ENCODE measurements at places on chromosomes 5 and 9. TPM values are rescaled to one million over a fixed set of nuclear protein-coding genes. Genes with fewer than 3 reads are reported as not detected.
A peak's percentile ranks its signal among the peaks of the same experiment; 100 is the strongest.

GRCh38 chr5:16178745-16179372 is 732 bp downstream of the MARCHF11 start:
- H3K36me3 ChIP-seq: no peaks in the 10 kb centered on the region
- peak overlapping the region; percentile 32 for H3K4me3 ChIP-seq
- no peak overlapping the region for H3K27ac ChIP-seq

DNA sequence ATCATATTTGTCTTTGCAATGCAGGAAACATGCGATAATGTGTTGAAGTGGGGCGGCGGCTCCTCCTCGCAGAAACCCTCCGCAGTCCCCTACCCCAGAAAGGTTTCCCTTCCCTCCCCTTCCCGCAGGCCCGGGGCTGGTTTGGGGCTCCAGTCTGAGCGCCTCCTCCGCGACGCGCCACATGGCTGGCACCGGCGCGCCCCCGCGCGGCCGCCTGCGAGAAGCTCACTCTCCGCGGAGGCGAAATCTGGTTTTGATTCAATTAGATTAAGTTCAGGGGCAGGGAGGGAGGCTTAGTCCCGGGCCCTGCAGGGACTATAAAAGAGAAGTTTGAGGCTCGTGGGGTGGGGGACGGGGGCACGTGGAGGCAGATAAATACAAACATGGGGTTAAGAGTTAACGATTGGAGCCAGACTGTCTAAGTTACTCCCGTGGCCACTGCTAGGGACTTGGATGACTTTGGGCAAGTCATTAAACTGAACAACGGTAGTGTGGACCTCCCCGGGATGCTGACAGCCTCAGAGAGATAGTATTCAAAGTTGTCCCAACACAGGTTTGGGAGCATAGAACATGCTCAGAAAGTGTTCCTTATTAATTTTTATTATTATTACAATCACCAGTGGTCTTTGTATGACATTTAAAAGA is 69.4 kb downstream of the MSX2 start:
- H3K27me3 ChIP-seq: peaks cover 48% of the 10 kb centered on the region
- no peak overlapping the region for H3K27ac ChIP-seq
- no peaks in the 10 kb centered on the region for H3K36me3 ChIP-seq
- DNase-seq: peak; percentile 67
- H3K4me1 ChIP-seq: peaks cover 3% of the 10 kb centered on the region
- no peak overlapping the region for H3K4me3 ChIP-seq

DNA sequence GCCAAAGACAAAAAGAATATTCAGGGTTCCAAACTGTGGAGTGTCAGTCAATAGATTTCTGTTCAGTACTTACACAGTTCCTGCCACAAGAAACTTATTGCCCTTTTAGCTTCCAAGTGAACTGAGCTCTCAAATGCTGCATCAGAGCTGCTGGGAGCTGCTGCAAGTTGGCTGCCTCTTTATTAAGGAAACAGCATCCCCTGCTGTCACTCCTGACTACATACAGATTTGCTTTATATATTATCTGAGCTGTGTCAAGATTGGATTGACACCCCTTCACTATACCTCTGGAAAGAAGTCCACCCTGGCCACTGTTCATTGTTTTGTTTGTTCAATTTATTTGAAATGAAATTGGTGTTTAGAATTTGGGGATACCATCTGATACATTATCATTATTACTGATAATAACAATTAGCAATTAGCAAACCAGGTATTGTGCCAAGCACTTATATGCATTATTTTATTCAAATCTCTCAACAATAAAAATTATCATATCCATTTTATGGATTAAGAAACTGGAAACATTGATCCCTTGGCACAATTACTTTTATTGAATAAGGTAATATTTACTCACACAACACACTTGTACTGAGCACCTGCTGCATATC is 16.4 kb upstream of the C5orf58 start:
- H3K27ac ChIP-seq: no peak overlapping the region
- no peaks in the 10 kb centered on the region for H3K27me3 ChIP-seq
- H3K4me1 ChIP-seq: no peaks in the 10 kb centered on the region
- H3K36me3 ChIP-seq: no peaks in the 10 kb centered on the region
- H3K4me3 ChIP-seq: no peak overlapping the region

DNA sequence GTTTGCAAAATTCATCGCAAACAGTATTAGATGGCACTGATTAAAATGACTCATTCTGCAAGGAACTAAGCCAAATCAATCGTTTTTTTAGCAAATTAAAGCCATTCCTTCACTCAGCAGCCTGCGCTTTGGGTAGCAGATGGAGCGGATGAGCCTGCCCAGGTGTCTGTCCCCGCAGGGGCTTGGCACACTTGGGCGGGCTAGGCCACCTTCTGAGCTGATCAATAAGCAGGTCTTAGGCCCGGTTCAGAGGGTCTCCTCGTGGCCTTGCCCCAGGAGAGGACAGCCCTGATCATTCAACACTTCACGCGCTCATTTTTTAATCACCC is 78.0 kb upstream of the FCN1 start:
- H3K4me1 ChIP-seq: peaks cover 20% of the 10 kb centered on the region
- H3K27me3 ChIP-seq: peaks cover 28% of the 10 kb centered on the region
- no peaks in the 10 kb centered on the region for H3K36me3 ChIP-seq
- peak; percentile 59 for DNase-seq

DNA sequence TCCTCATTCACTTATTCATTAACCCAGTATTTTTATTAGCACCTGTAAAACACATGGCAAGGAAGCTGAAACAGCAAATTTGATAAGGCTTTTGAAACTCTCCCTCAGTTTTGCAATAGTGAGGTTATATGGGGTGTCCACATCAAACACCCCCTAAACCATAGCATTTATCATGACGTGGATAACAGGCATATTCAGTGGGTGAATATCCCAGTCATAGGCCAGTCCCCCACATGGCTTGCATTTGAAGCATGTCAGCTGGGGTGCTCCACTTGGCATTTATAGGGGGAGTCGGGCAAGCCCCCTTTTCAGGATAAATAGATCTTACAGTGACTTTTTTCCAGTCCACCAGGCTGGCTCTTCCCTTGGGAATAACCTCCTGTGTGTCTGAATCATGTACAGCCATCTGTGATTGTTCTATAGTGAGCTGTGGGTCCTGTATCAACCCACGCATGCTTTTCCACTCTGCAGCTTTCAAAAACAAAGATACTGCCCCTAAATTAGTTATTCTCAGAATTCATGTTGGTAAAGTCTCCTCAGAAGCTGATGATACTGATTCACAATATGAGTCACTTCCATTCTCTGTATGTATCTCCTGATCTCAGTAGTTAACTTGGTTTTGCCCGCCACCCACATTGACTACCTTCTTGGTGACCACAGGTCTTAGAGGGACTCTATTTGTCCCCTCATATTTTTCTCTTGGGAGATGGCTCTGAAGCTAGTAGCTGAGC is 84.4 kb upstream of the SPIN1 start:
- no peaks in the 10 kb centered on the region for H3K36me3 ChIP-seq
- H3K27ac ChIP-seq: no peak overlapping the region
- DNase-seq: no peak
- H3K4me1 ChIP-seq: no peaks in the 10 kb centered on the region

- no peak overlapping the region for H3K4me3 ChIP-seq
- H3K4me1 ChIP-seq: peaks cover 20% of the 10 kb centered on the region
- peaks cover 5% of the 10 kb centered on the region for H3K36me3 ChIP-seq
- no peak for DNase-seq
Measured at GRCh38 chr5:75571547-75571946, 39.7 kb upstream of the ANKDD1B start.

DNA sequence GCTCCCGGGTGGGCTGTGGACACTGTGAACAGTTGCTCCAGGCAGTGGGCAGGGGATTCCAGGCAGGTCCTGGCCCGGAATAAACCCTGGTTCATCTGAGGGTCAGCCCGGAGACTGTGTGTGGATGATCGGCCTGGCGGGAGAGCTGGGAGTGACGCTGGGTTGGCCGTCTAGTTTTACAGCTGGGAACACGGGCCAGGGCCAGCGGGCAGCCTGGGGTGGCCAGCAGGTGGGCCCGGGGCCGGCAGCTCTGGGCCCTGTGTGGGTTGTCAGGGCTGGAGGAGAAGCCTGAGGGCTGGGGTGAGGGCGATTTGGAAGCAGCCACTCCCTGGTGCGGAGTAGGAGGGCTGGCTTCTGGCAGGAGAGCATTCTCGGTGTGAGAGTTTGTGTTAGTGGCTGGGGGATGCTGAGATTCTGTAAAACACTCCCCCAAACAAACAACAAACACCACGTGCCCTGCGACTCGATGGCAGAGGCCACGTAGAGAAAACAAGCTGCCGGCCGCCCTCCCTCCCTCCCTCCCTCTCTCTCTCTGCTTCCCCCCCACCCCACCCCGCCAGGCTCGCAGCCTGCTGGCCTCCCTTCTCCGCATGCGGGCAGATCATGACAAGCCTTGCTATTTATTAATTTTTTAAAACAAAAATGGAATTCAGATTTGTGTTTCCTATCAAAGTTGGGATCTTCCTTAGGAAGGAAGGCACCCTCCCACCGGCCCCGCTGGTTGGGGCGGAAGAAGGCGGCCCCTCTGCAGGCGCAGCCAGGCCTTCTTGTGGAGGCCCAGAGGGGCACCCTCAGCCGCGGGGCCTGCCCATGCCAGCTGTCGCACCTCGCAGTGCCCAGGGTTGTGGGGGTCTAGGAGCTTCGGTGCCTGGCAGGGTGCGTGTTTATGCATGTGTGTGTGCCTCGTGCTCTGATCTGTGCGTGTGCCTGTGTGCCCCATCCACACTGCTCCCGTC is 49.5 kb downstream of the RXRA start:
- H3K4me3 ChIP-seq: peak overlapping the region; percentile 15
- H3K4me1 ChIP-seq: peaks cover 100% of the 10 kb centered on the region
- no peaks in the 10 kb centered on the region for H3K36me3 ChIP-seq
- no peaks in the 10 kb centered on the region for H3K27me3 ChIP-seq
- no peak for DNase-seq

GRCh38 chr5:133746834-133747233 is 134.5 kb upstream of the FSTL4 start:
- H3K27ac ChIP-seq: no peak overlapping the region

DNA sequence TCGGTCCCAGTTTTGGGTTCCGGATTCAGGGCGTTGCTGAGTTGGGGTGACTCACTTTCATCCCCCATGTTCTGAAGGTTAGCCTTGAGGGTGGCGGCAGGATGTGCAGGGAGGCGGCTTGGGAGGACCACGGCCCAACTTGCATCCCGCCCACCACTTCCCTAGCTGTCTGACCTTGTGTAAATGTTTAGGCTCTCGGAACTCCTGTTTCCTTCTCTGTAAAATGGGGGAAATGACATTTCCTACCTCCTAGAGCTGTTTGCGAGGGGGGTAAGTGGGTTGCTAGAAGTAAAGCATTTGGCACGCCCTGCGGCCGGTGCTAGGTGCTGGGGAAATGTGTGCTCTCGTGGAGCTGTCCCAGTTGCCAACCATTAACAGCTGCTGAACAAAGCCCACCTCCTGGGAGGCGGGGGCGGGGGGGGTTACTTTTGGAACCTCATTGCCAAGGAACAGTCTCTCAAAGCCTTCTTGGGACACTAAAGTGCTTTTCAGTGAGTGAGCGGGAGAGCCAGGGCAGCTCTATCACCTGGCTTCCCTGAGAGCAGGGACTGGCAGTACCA is 27.5 kb downstream of the PTGES2 start:
- H3K4me3 ChIP-seq: peak overlapping the region; percentile 55
- peak overlapping the region; percentile 96 for H3K27ac ChIP-seq
- peaks cover 34% of the 10 kb centered on the region for H3K36me3 ChIP-seq

DNA sequence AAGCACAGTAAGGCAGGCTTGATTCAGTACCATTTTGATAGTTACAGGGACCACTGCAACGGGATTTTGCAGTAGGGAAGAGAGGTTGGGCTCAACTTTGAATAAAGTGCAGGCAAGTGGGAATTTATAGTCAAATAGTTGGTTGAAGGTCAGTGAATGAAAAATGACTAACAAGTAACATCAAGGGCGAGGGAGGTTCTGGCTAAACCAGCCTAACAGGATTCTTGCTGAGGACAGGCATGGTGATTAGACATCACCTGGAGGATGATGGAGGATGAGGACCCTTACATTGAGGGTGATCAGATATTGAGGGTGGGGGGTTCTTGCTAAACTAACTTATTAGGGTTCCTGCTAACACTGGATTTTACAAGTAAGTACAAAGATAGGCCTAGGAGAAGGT is 66.1 kb upstream of the SMC5 start:
- no peak overlapping the region for H3K4me3 ChIP-seq
- H3K36me3 ChIP-seq: no peaks in the 10 kb centered on the region
- H3K27ac ChIP-seq: no peak overlapping the region
- no peaks in the 10 kb centered on the region for H3K4me1 ChIP-seq
- H3K27me3 ChIP-seq: no peaks in the 10 kb centered on the region

- no peaks in the 10 kb centered on the region for H3K4me1 ChIP-seq
- no peak overlapping the region for H3K27ac ChIP-seq
- no peaks in the 10 kb centered on the region for H3K36me3 ChIP-seq
- no peaks in the 10 kb centered on the region for H3K27me3 ChIP-seq
- DNase-seq: no peak
Measured at GRCh38 chr5:42640835-42641234, 115.8 kb upstream of the CCDC152 start.

- H3K27me3 ChIP-seq: no peaks in the 10 kb centered on the region
- no peak overlapping the region for H3K27ac ChIP-seq
- DNase-seq: no peak
- no peaks in the 10 kb centered on the region for H3K36me3 ChIP-seq
Measured at GRCh38 chr5:124581738-124582560, 164.5 kb downstream of the ZNF608 start.

- no peaks in the 10 kb centered on the region for H3K36me3 ChIP-seq
- H3K27me3 ChIP-seq: no peaks in the 10 kb centered on the region
- DNase-seq: no peak
Measured at GRCh38 chr9:135647884-135648283, 8.5 kb upstream of the GLT6D1 start.

GRCh38 chr9:6433410-6433809 is 20.4 kb downstream of the UHRF2 start:
- H3K4me3 ChIP-seq: no peak overlapping the region
- no peak for DNase-seq
- H3K27ac ChIP-seq: no peak overlapping the region
- H3K27me3 ChIP-seq: no peaks in the 10 kb centered on the region
- peaks cover 11% of the 10 kb centered on the region for H3K4me1 ChIP-seq

- no peak for DNase-seq
- no peak overlapping the region for H3K4me3 ChIP-seq
- peaks cover 4% of the 10 kb centered on the region for H3K36me3 ChIP-seq
- H3K27me3 ChIP-seq: no peaks in the 10 kb centered on the region
Measured at GRCh38 chr9:100229136-100229535, 123.6 kb downstream of the TEX10 start.

Gene TRPM6
- 1.6 TPM for total RNA-seq

Gene CCL28
- 10.7 TPM for total RNA-seq

Gene IFNA21
- not detected for total RNA-seq

Gene PCDHA3
- total RNA-seq: 0.34 TPM

Gene CERCAM
- total RNA-seq: 9.7 TPM

Gene SPINK1
- total RNA-seq: 2.5 TPM

Gene FAM153A
- 11.8 TPM for total RNA-seq

Gene TPM2
- 58.0 TPM for total RNA-seq

Gene IFNA10
- total RNA-seq: not detected

Gene KIF24
- 1.1 TPM for total RNA-seq

Gene INSL4
- total RNA-seq: not detected

Measured in suprapubic skin (tissue), 4 donors.